Ovary (tissue), 10 donors: ENCODE measurements at places on chromosomes 7 and 10. TPM values are rescaled to one million over a fixed set of nuclear protein-coding genes. Genes with fewer than 3 reads are reported as not detected.
A peak's percentile ranks its signal among the peaks of the same experiment; 100 is the strongest.

DNA sequence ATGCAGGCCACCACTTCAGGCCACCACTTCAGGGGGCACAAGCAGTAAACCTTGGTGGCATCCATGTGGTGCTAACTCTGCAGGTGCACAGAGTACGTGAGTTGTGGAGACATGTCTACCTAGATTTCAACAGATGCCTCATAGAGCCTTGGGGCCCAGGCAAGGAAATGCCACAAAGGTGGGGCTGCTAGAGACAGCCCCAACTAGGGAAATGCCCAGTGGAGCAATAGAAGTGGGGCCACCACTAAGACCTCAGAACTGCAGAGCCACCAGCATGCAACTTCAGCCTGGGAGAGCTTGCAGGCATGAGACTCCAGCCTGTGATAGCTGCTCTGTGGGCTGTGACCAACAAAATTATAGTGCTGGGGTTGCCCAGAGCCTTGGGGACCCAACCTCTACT, 107.6 kb downstream of the DNAJC1 start:
- no peaks in the 10 kb centered on the region for H3K4me1 ChIP-seq
- no peak for DNase-seq
- H3K27ac ChIP-seq, result no peak overlapping the region

- no peak for DNase-seq
- H3K4me1 ChIP-seq, result no peaks in the 10 kb centered on the region
- H3K4me3 ChIP-seq, result no peak overlapping the region
- peaks cover 3% of the 10 kb centered on the region for H3K27me3 ChIP-seq
These were observed 689.6 kb downstream of the NRG3 start for GRCh38 chr10:82564353-82565196.

GRCh38 chr7:52247518-52247917, 787.9 kb upstream of the POM121L12 start:
- no peak overlapping the region for H3K27ac ChIP-seq
- DNase-seq, result no peak
- H3K4me3 ChIP-seq, result no peak overlapping the region
- H3K4me1 ChIP-seq, result no peaks in the 10 kb centered on the region
- H3K27me3 ChIP-seq, result no peaks in the 10 kb centered on the region
- no peaks in the 10 kb centered on the region for H3K36me3 ChIP-seq

- H3K4me3 ChIP-seq, result no peak overlapping the region
- H3K27me3 ChIP-seq, result no peaks in the 10 kb centered on the region
- DNase-seq, result no peak
- no peaks in the 10 kb centered on the region for H3K36me3 ChIP-seq
- peaks cover 3% of the 10 kb centered on the region for H3K4me1 ChIP-seq
These were observed 16.7 kb downstream of the ELN start for GRCh38 chr7:74044366-74045350.

DNA sequence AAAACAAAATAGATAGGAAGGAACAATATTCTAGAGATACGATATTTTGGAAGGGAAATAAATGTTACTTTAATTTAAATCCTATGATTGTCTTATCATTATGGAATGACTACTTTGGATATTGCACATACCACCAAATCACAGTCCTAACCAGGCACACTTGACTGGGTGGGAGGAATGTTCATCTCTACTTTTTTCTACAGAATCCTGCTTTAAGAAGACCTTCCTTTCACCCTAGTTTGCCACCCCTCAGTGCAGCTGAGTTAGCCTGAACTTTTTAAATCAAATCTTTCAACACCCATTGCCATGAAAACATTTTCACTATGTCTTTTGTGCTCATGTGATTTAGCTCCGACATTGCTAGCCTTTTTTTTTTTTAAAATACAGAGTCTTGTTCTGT, 38.1 kb downstream of the RELN start:
- no peak overlapping the region for H3K27ac ChIP-seq
- no peaks in the 10 kb centered on the region for H3K36me3 ChIP-seq
- no peak overlapping the region for H3K4me3 ChIP-seq
- H3K4me1 ChIP-seq, result no peaks in the 10 kb centered on the region

- H3K27me3 ChIP-seq, result no peaks in the 10 kb centered on the region
- no peak overlapping the region for H3K27ac ChIP-seq
- DNase-seq, result no peak
- no peaks in the 10 kb centered on the region for H3K4me1 ChIP-seq
- H3K4me3 ChIP-seq, result no peak overlapping the region
These were observed 16.5 kb downstream of the DENND10 start for GRCh38 chr10:119120413-119120867.

DNA sequence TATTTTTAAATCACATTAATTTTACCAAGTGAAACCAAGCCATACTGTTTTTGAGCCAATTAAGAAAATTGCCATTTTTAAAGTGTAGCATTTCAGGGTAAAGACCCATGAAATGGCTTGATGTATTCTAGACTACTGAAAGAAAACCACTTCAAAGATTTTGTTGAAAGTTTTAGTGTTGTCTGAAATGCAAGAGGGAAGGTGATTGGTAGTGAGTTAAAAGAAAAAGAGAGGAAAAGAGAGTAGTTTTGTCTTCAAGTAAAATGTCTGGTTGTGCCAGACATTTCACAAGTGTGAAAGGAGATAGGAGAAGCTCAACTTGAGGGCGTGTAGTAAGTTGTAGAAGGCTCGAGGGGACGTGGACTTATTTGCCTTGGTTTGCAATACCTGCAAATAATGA, 41.6 kb downstream of the CALML5 start:
- no peaks in the 10 kb centered on the region for H3K36me3 ChIP-seq
- no peak overlapping the region for H3K27ac ChIP-seq
- DNase-seq, result no peak
- peaks cover 4% of the 10 kb centered on the region for H3K4me1 ChIP-seq
- no peaks in the 10 kb centered on the region for H3K27me3 ChIP-seq

GRCh38 chr7:103106005-103106702, 31.2 kb downstream of the ARMC10 start:
- H3K36me3 ChIP-seq, result no peaks in the 10 kb centered on the region
- H3K27me3 ChIP-seq, result no peaks in the 10 kb centered on the region
- peak; percentile 81 for DNase-seq

DNA sequence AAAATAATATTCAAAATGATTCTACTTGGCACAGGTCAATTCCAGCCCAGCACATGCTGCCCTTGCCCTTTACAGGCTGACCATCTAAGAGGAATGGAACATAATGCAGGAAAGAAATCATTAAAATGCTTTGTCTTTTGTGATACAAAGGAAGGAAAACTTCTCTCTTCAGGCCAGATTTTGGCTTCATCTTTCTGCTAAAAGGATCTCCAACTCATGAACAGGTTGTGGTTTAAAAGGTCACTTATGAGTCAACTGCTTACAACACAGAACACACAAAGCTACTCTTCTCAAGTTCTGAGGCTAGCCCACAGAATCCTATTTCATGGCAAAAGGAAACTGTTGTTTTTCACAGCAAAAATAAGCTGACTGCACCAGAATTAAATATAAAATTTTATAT, 197.1 kb downstream of the DOCK4 start:
- no peak overlapping the region for H3K4me3 ChIP-seq
- no peak for DNase-seq
- no peak overlapping the region for H3K27ac ChIP-seq
- H3K36me3 ChIP-seq, result no peaks in the 10 kb centered on the region
- peaks cover 8% of the 10 kb centered on the region for H3K4me1 ChIP-seq

The OGDHL gene
- 3.2 TPM for total RNA-seq

The FAM25C gene
- total RNA-seq, result not detected

The METTL2B gene
- 17.9 TPM for total RNA-seq

The CLCN1 gene
- not detected for total RNA-seq

The PCBD1 gene
- total RNA-seq, result 60.6 TPM

The NKX2-3 gene
- total RNA-seq, result not detected
